ENCODE measurements at places on chromosomes 1 and 21.
A peak's percentile ranks its signal among the peaks of the same experiment; 100 is the strongest.

DNA sequence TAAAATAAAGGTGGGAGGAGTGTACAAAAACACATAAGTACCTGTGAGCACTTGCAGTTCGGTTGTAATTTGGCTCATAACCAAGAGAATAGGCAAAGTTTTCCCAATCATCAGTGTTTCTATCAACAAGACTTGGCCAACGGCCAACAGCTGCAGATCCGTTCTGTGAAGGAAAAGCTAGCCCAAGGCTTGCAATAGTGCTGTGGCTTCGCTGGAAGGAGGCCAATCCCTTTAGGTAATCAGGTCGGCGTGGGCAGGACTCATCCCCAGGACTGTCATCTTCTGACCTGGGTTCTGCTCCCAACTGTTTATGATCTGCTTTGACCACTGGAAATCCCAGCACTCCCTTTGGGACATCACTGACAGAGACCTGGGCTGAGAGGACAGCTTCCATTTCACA lies 107.8 kb downstream of the LYST start:
- no peak for DNase-seq

DNA sequence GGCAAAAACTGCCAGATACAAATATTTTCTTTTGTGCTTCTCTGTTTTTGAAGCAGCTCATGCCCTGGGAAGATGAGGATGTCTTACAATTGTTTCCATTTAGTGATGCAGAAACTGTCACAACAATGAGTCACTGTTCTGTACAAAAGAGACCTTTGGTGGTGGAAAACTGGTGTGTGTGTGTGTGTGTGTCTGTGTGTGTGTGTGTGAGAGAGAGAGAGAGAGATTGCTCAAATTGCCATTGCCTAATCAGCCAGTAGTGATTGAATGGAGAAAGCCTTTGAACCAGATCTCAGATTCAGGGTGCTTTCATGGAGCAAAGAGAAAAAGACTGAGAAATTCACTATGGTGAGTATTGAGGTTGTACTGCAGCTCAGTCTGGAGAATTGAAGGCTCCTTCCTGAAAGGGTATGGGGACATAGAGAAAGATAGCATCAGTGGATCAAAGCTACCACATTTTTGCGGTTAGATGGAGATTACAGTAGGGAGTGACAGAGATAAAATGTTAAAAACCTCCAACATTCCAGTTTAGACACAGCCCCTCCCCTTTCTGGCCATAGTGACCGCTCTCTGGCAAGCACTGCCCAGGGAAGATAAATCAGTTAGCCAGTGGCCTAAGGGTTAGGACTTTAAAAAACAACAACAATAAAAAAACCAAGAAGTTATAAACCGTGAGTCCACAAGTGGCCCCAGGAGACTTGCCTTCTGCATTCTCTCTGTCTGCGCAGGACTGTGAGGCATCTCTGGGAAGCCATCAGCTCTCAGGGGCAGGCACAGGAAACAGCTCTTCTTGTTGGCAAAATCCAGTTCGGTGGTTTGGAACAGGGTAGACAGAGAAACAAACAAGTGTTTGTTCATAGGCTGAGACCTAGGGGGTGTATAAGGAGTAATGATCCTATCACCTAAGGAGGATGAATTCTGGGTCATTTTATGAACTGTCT lies 406.5 kb downstream of the DUSP10 start:
- DNase-seq = no peak

- peak; percentile 77 for DNase-seq
These were observed 8.9 kb downstream of the KRTAP10-1 start for GRCh38 chr21:44530903-44531605.

- DNase-seq = no peak
These were observed 37.0 kb upstream of the RCAN3 start for GRCh38 chr1:24465638-24466037.

- DNase-seq = no peak
These were observed 27.2 kb downstream of the MCOLN2 start for GRCh38 chr1:84969489-84970250.

- DNase-seq = no peak
These were observed 2.9 kb downstream of the CLDN14 start for GRCh38 chr21:36477001-36477400.

DNA sequence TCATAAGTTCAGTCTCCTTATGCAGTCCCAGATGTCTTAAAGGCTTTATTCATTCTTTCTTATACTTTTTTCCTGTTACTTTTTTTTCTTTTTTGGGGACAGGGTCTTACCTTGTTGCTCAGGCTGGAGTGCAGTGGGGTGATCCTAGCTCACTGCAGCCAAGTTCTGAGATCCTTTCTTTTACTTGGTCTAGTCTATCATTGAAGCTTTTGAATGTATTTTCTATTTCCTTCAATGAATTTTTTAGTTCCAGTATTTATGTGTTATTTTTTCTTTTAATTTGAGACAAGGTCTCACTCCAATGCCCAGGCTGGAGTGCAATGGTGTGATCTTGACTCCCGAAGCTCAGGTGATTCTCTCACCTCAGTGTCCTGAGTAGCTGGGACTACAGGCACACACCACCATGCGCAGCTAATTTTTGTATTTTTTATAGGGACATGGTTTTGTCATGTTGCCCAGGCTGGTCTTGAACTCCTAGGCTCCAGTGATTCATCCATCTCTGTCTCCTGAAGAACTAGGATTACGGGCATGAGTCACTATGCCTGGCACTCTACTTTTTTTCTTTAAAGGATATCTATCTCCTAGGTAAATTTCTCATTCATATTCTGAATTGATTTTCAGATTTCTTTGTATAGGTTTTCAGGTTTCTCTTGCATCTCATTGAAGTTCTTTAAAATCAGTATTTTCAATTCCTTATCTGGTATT lies 26.1 kb upstream of the GTF2B start:
- no peak for DNase-seq

GRCh38 chr1:55466921-55467320 lies 251.8 kb upstream of the USP24 start:
- DNase-seq = no peak

GRCh38 chr1:14112613-14113012 lies 412.6 kb downstream of the PRDM2 start:
- DNase-seq = no peak

DNA sequence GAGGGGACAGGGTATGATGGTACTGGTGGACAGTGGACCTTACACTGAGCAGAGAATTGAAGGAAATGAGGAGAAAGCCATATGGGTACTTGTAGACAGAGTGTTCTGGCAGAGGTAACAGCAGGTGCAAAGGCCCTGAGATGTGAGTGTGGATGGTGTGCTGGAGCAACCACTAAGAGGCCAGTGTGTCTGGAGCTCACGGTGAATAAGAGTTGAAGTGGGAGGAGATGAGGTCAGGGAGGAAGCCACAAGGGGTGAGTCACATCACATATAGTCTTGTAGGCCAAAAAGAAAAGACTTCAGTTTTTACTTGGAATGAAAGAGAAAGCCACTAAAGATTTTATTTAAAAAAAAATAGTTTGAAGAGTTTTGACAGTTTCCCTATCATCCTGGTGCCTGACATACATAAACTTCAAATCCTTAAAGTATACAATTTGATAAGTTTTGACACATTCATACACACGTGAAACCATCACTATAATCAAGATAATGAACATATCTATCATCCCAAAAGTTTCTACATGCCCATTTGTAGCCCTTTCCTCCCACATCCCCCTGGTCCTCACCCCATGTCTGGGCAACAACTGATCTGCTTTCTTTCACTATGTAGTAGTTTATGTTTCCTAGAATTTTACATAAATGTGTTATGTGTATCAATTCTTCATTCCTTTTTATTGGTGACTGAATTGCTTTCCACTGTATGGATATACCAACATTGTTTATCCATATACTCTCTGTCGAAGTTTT lies 148.4 kb downstream of the GPATCH2 start:
- DNase-seq = no peak

DNA sequence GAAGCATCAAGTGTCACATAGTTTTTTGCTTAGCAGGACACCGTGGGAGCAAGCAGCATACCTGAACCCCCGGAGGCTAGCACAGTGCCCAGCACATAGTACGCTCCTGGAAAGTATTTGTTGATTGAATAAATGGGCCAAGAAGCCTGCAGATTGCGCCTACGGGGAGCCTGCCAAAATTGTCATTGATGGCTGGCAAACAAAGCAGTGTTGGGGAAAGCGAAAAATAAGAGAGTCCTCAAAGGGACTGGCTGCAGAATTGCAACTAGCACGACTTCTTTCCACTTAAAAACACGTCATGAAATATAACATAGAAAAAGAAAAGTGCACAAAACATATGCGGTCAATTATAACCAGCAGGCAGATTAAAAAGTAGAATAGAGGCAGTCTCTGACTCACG lies 125.2 kb upstream of the GALNT2 start:
- no peak for DNase-seq

Measured in chondrocyte (in vitro differentiated cells).